ENCODE measurements at places on chromosomes 13 and 19. TPM values are rescaled to one million over a fixed set of nuclear protein-coding genes. Genes with fewer than 3 reads are reported as not detected.
A peak's percentile ranks its signal among the peaks of the same experiment; 100 is the strongest.

GRCh38 chr13:43359536-43359935 is 336.1 kb downstream of the DNAJC15 start:
- no peak for DNase-seq

- peak; percentile 56 for DNase-seq
Measured at GRCh38 chr13:51801631-51802099, 2.3 kb downstream of the DHRS12 start.

DNA sequence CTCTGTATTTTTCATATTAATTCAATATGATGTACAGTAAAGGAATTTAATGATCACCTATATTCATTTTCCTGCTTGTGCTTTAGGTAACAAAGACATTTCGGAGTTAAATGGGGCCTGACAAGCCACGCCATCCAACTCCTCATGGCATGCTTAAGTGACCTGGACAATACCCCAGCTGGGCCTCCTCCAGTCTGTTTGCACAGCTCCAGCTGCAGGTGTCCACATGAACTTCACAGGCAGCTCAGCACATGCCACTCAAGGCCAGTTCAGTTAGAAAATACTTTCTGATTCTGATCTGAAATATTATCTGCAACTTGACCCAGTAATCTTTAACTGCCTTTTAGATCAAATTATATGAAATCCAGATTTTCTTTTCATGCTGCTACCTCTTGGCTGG is 89.6 kb upstream of the SLC15A1 start:
- no peak for DNase-seq

- DNase-seq: no peak
Measured at GRCh38 chr13:21901811-21902708, 231.2 kb downstream of the FGF9 start.

GRCh38 chr13:21957833-21958232 is 287.0 kb downstream of the FGF9 start:
- no peak for DNase-seq

The SIAH3 gene
- 0.08 TPM for polyA plus RNA-seq

GRCh38 chr13:27170221-27170515 is 1.4 kb downstream of the USP12 start:
- DNase-seq: no peak

DNA sequence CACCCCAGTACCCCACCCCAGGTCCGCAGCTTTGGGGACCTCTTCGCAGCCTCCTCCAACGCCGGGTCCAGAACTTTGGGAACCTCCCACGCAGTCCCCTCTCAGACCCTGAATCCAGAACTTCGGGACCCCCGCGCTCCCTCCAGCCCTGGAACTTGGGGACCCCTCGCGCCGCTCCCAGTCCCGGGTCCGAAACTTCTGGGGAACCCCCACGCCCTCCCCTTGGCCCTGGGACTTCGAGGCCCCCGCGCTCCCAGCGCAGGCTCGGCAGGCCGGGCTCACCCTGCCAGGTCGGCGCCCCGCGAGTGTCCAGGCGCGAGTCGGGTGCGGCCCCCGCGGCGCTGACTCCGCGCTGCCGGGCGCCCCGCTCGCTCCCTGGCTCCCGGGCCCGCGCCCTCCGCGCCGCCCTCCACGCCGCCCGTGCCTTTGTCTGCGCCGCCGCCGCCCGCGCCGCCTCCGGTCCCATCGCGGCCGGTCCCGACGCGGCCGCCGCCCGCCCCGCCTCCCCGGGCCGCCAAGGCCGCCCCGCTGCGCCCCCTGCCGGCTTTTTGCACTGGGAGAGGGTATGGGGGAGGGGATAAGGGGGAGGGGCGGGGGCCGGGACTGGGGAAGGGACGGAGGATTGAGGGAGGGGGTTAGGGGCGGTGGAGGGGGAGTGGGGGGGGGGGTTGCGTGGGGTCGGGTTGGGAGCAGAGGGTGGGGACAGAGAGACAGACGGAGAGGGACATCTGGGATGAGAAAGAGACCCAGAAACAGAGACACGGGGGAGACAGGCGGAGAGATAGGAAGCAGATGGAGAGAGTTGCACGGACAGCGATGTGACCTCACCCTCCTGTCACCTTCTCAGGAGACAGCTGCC is at the start of gene HOMER3:
TSS of gene HOMER3 (minus strand) at position 449 of the 859 bp plus-strand sequence. CDS start 2,235 bp downstream, outside the sequence.
- peak; percentile 99 for DNase-seq

DNA sequence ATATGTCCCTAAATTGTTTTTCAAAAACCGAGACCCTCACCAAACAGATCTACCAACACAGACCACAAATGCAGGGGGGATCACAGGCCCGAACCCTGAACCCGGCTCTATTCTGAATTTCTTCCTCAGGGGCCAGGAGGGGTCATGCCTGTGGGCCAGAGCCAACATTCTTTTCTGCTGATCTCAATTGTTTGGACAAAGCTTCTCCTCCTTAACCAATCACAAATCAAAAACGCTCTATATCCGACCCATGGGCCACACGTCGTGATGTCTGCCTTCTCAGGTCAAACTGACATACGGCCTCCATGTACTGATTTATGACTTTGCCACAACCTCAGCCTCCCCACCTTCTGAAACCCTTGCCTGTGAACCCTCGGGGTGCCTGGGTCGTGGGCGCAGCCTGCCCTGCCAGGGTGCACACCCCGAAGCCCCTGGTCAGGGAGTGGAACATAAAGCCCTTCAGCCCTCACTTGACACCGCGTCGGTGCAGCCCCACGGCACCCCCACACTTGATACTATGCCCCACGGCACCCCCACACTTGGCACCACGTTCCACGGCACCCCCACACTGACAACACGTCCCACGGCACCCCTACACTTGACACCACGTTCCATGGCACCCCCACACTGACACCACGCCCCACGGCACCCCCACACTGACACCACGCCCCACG is 58.4 kb upstream of the C13orf46 start:
- DNase-seq: no peak

GRCh38 chr19:18386543-18387271 is 749 bp downstream of the GDF15 start:
- no peak for DNase-seq

The MEIOSIN gene
- 0.06 TPM for polyA plus RNA-seq

The KLK8 gene
- not detected for polyA plus RNA-seq

GRCh38 chr19:703651-704446 is 4.9 kb upstream of the PALM start:
- peak; percentile 97 for DNase-seq

Data from SK-N-SH (cell line).